ENCODE measurements at places on chromosomes 12 and 14.
A peak's percentile ranks its signal among the peaks of the same experiment; 100 is the strongest.

DNA sequence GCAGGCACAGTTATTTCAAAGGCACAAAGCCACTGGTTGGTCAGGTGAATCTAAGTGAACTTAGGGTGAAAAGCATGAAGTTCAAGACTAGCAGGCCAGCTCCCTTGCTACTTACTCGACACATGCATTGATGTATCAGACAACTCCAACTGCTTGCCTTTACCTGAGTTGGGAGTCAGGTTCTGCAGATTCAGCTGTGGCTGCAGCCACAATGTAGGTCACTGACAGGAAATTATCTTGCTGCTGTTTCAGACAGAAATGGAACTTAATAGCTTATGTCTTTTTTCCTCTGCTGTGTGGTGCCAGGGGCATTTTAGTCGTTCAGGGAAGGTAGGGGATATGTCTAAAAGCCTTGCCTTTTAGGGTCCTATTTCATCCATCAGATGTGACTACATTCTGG is 125.6 kb upstream of the RPH3A start:
- no peak for DNase-seq

- peak; percentile 80 for DNase-seq
Measured at GRCh38 chr12:6092784-6093722, 31.4 kb downstream of the VWF start.

DNA sequence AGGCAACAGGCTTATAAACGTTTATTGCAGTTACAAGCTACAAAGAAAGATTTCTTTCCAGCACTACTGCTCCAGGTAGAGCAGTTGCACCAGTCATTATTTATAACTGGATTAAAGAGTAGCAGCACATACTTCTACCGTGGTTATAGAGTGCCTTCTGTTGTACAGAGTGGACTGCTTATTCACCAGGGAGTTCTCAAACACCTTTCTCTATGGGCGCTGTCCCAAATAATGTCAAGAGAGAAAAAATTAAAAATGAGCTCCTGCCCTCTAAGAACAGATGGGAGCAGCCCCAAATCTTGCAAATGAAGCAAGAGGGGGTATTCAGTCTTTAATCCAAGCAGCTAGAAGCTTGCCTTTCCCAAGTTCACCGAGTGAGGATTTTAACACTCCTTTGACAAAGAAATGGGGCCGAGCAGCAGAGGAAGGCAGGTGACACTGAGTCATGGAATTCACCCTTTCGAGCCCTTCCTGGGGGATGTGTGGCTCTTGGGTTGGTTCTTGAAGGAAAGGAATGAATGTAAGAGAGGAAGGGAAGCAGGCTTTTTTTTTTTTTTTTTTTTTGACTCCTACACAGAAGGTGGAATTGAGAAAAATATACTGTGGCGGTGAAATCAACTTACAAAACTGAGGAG is 181.2 kb downstream of the PRKCH start:
- DNase-seq, result no peak

DNA sequence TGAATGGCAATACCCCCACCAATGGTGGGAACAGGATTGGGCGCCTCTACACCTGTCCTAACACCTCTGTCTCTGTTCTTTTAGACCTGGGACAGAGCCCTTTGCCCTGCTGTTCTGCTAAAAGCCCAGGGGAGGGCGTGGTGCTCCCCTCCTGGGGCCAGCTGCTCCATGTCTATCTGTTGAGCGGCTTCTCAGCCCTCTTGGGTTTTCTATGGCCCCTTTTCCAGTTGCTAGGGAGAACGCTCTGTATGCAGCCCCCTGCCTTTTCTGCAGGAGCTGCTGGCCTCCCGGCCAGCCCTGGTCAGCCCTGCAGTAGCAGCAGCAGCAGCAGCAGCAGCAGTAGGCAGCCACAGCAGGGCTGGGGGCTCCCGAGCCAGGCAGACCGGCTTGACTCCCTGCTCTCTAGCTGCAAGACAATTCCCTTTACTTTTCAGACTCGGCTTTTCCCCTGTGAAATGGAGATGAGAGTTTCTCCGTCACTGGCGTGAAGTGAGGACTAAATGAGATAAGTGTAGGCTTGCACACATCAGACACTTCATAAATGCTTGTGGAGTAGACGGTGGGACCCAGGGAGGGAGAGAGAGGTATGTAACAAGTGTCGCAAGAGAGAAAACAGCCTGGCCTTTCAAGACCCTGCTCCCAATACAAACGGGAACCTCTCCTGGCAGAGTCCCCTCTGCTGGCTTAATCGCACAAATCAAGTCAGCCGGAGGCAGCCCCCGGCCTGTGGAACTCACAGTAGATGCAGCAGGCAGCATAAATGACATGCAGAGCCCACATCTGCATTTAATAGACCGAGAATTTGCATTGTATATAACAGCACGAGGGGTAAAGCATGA is 1.0 kb downstream of the RTL1 start:
- no peak for DNase-seq

DNA sequence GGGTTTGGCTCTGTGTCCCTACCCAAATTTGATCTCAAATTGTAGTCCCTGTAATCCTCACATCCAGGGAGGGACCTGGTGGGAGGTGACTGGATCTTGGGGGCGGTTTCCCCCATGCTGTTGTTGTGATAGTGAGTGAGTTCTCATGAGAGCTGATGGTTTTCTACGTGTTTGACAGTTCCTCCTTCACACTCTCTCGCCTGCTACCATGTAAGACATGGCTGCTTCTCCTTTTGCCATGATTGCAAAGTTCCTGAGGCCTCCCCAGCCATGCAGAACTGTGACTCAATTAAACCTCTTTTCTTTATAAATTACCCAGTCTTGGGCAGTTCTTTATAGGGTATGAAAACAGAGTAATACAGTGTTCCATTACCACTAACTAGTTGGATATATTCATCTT is 10.3 kb upstream of the LRRC23 start:
- DNase-seq, result no peak

GRCh38 chr14:77457115-77457521 is 283 bp downstream of the VIPAS39 start:
- no peak for DNase-seq

GRCh38 chr12:9626291-9626690 is 18.6 kb upstream of the KLRB1 start:
- no peak for DNase-seq

DNA sequence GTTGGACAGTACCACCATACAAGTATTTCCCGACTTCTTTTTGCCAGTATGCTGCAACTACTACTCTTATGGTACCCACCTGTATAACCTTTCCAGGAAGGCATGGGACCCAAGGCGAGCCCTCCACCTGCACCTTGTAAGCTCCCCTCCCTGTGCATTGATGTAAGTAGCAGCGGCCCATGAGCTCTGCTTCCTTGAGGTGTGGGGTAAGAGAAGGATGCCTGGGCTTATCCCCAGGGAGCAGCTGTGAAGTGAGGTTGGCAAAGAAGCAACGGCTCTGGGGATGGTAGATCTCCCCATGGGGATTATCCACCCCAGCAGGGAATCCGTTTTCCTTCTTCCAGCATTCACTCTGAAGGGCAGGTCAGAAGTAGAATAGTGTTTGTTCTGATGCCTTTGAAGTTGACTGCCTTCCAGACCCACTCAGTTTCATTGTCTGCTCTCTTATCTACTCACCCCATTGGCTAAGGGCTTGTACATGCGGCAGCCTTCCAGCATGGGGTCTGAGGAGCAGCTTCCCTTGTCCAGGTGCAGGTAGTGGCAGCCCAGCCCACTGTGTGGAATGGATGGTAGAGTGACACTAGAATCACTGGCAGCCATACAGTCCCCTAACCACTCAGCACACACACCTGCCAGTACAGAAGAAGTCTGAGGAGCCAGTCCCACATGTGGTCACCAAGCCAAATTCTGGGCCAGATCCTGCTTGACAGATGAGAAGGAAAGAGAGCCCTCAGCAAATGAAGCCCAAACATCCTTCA is 3.4 kb downstream of the CIROP start:
- DNase-seq, result no peak

DNA sequence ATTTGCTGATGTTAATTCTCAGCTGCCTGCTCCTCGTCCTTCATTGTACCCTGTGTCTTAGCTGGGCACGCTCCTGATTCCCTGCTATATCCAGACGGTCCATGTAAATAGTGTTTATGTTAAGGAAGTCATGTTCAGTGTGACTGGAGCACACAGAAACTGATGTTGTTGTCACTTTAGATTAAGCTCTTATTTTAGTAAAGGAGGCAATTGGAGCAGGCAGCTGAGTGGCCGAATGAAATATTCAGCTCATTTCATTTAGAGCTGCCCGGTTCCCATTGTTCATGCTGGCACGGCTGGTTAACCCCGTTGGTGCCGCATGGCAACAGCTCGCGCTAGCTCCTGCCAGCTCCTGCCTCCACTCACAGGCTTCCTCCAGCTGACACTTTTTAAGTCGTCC is 446.8 kb upstream of the SOX5 start:
- DNase-seq, result no peak
